ENCODE measurements at places on chromosomes 12 and 14. TPM values are rescaled to one million over a fixed set of nuclear protein-coding genes. Genes with fewer than 3 reads are reported as not detected.

RDH12 gene
- 1.3 TPM for total RNA-seq

OR10G2 gene
- total RNA-seq: not detected

EIF2S3B gene
- 0.79 TPM for total RNA-seq

LRP1-AS gene
- total RNA-seq: not detected

ANO2 gene
- total RNA-seq: not detected

KRT5 gene
- 10,597 TPM for total RNA-seq

DICER1 gene
- 39.8 TPM for total RNA-seq

VDR gene
- total RNA-seq: 3.4 TPM

KRT2 gene
- not detected for total RNA-seq
